ENCODE measurements at places on chromosomes 3 and 15. TPM values are rescaled to one million over a fixed set of nuclear protein-coding genes. Genes with fewer than 3 reads are reported as not detected.

Gene CEP97
- 10.1 TPM for total RNA-seq

Gene BSN
- total RNA-seq, result under 0.01 TPM

Gene SLC28A1
- total RNA-seq, result not detected

Gene LRRC34
- total RNA-seq, result 0.86 TPM

Gene CCR8
- total RNA-seq, result not detected

Gene C2CD4A
- not detected for total RNA-seq

Gene SLC24A5
- not detected for total RNA-seq

Gene NME9
- total RNA-seq, result not detected

Gene BCL2A1
- total RNA-seq, result 8.8 TPM

Gene CAND2
- 5.0 TPM for total RNA-seq

Gene PLOD2
- total RNA-seq, result 65.9 TPM

Gene ROBO2
- total RNA-seq, result 0.17 TPM

Gene ARHGEF26
- total RNA-seq, result 0.09 TPM

Gene CLEC3B
- total RNA-seq, result 33.1 TPM

Gene SUCLG2
- total RNA-seq, result 80.5 TPM

Gene CCDC39
- total RNA-seq, result 0.52 TPM

Gene SST
- not detected for total RNA-seq
